ENCODE measurements at places on chromosomes 12 and 14.

GRCh38 chr12:53775478-53776145 lies 23.8 kb upstream of the CISTR start:
- no peaks in the 10 kb centered on the region for H3K4me1 ChIP-seq
- H3K36me3 ChIP-seq = no peaks in the 10 kb centered on the region
- no peak overlapping the region for H3K4me3 ChIP-seq
- H3K27me3 ChIP-seq = peaks cover 50% of the 10 kb centered on the region

- DNase-seq = no peak
- H3K4me3 ChIP-seq = peak overlapping the region; percentile 80
- H3K27ac ChIP-seq = peak overlapping the region; percentile 72
- peaks cover 56% of the 10 kb centered on the region for H3K27me3 ChIP-seq
These were observed 647 bp downstream of the LGMN start for GRCh38 chr14:92747701-92748258.

GRCh38 chr12:130858084-130858483 lies 13.8 kb upstream of the RAN start:
- no peak overlapping the region for H3K27ac ChIP-seq
- H3K36me3 ChIP-seq = no peaks in the 10 kb centered on the region
- H3K4me1 ChIP-seq = no peaks in the 10 kb centered on the region
- DNase-seq = no peak

DNA sequence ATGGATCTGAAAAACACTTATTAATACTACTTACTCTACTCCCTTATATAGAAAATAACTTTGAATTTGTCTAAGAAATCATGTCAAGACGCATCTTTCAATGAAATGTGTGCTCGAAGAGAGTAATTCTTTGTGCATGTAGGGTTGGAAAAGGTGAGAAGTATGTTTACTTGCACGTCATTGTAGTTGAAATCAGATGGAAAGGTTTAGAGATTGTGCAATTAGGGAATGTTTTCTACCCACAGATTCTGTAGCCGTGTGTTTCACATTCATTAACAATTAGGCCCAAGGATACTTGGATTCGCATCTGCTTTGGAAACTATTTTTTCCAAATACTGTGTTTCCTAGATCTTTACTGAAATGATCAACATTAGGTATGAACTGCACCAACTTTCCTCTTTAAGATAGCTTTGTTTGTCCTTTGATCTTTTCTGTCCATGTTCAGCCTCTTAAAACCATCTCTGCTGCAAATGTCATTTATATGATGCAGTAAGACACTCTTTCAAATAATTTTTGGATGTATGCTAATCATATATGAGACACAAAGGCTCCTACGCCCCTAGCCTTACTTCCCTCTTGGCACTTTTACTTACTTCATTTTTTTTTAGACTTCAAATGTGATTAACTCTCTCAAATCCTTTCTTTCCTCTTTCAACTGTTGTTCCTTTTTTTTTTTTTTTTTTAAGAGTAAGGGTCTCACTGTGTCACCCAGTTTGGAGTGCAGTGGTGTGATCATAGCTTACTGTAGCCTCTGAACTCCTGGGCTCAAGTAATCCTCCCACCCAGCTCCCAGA lies 58.0 kb upstream of the PSMA6 start:
- no peak overlapping the region for H3K4me3 ChIP-seq
- peaks cover 42% of the 10 kb centered on the region for H3K4me1 ChIP-seq
- DNase-seq = no peak
- no peaks in the 10 kb centered on the region for H3K27me3 ChIP-seq
- H3K27ac ChIP-seq = peak overlapping the region; percentile 8

DNA sequence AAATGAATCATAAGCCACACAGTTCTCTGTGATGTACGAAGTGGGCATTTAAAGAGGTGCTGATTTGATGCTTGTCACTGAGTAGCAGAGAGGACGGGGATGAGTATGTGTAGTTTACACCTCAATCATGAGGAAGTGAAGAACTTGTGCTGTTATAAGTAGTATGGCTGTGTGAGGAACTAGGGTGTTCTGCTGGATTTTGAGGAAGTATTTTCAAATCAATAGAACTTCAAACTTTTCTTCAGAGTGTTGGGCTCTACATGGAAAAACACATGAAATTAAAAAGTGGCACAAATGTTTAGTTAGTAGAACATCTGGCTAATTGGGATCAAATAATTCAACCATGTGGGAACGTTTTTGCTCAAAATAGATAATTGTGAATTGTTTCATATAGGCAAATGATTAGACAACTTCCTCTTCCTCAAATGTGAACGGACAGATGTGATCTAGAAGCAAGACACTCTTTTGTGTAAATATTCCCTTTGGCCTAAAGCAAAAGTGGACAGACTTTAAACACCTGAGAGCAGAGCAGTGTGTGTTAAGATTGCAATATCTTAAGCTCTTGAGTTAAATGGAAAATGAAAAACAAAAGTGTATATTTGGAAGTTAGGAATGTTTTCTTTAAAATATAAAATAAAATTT lies 168.5 kb downstream of the NAV3 start:
- H3K36me3 ChIP-seq = no peaks in the 10 kb centered on the region
- no peak overlapping the region for H3K27ac ChIP-seq
- DNase-seq = no peak
- H3K4me1 ChIP-seq = no peaks in the 10 kb centered on the region

GRCh38 chr12:108649126-108649525 lies 15.4 kb upstream of the SELPLG start:
- H3K27ac ChIP-seq = no peak overlapping the region
- no peaks in the 10 kb centered on the region for H3K27me3 ChIP-seq
- peaks cover 10% of the 10 kb centered on the region for H3K4me1 ChIP-seq
